ENCODE measurements at places on chromosomes 2 and 18. TPM values are rescaled to one million over a fixed set of nuclear protein-coding genes. Genes with fewer than 3 reads are reported as not detected.

GRCh38 chr2:207317378-207317984 is 151.7 kb upstream of the KLF7 start:
- no peak for DNase-seq

DNA sequence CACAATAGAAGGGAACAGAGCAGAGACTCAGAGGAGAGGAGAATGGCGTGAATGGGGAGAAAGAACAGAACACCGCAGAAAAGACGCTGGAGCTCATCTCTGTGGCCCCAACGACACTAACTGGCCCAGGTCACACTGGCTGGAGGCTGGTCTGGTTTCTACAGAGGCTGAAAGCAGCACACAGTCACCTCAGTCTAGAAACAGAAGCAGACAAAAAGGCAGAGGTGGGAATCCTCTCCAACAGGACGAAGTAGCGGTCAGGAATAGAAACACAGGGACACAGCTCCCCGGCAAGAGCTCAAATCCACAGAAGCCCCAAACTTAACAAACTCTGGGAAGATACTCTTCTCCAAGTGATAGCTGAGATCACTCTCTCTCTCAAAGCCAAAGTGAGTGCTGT is 9.2 kb downstream of the SLC66A2 start:
- DNase-seq, result no peak

DNA sequence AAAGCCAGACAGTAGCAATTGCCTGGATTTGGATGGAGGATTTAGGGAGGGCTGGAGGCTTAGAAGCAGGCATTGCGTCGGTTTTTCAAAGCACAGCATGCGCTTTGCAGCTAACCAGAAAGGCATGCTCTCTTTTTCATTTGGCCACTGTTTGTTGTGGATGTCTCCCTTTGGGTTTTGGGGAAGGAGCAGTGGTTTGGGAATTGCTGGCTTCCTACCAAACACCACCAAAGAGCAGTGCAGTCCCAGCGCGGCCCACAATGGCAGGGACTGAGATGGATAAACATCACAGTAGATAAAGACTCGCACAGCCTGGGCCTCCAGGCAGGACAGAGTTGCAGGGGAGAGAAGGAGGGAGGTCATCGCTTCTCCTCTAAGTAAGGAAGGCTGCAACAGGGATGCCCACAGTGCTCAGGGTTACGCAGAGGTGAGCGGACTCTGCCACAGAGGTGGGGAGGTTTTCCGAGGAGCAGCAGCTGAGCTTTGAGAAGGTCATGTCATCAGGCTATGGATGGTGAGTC is 148.5 kb downstream of the MYT1L start:
- no peak for DNase-seq

The CCDC150 gene
- 0.74 TPM for total RNA-seq

DNA sequence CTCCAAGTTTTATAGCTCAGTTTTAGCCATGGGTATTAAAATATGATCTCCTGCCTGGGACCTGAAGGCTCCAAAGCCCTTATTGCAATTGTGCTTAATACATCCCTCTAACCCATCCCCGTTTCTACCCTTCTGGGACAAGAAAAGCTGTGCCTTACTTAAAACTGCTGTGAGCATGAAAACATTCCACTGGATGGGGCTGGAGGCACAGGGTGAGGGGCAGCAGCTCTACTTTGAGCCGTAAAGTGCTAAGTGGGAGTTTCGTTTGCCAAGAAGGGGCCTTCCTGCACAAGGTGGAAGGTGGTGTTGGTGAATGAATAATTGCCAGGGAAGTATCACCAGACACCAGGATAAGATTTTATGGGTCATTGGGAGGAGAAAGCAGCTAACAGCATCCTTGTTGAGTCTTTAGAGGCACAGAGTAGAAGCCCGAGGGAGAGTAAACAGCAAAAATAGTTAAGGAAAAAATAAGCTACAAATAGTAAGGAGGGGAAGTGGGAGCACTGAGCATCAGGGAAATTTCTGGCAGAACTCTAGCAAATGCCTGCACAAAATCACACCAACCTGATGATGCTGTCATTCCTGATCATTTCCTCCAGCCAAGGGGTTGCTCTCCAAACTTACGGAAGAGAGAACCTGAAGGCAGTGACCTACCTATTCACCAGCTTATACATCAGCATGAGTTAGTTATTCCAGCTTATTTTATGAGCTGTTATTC is 218.4 kb downstream of the MREG start:
- no peak for DNase-seq

DNA sequence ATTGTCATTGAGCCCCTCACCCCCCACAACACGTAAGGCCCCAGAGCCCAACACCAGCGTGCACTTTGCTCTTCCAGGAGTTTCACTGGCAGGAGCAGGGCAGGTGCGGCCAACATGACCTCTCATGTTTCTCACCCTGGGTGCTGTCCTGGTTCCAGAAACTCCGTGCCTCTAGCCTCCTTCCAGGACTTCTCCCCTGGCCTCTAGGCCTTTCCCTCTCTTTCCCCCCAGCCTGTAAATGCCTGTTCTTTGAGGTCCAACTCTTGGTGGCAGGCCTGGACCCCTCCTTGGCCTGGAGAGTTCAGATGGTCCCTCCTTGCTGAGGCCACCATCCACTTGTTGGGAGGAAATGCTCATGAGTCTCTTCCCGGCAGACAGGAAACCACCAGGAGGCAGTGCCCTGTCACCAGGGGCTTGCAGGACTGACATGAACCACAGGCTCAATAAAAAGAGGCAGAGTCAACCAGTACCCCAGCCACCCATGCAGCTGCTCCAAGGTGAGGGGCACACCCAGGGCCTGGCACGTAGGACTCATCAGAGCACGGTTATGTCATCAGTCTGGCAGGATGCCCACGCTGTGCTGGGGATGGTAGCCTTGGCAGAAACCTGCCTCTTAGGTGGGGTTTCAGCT is 1.5 kb downstream of the MALL start:
- no peak for DNase-seq
